ENCODE measurements at places on chromosomes 7 and 10. TPM values are rescaled to one million over a fixed set of nuclear protein-coding genes. Genes with fewer than 3 reads are reported as not detected.

The C7orf33 gene
- total RNA-seq = not detected

The DKK1 gene
- total RNA-seq = 54.4 TPM

The SPDYE8 gene
- not detected for total RNA-seq

The TBX20 gene
- not detected for total RNA-seq

The ZNF138 gene
- total RNA-seq = 3.9 TPM

The NYAP1 gene
- 0.26 TPM for total RNA-seq

The WDR86 gene
- 1.0 TPM for total RNA-seq

The GNG11 gene
- 27.2 TPM for total RNA-seq

Measured in fibroblast of lung (primary cell).